ENCODE measurements at places on chromosomes 12 and 14.

GRCh38 chr14:51855234-51855633 lies 5.2 kb upstream of the GNG2 start:
- DNase-seq = no peak

- DNase-seq = no peak
Measured at GRCh38 chr12:95709152-95709551, 81.4 kb downstream of the NTN4 start.

- DNase-seq = no peak
Measured at GRCh38 chr12:60172266-60173211, 576.7 kb downstream of the SLC16A7 start.

DNA sequence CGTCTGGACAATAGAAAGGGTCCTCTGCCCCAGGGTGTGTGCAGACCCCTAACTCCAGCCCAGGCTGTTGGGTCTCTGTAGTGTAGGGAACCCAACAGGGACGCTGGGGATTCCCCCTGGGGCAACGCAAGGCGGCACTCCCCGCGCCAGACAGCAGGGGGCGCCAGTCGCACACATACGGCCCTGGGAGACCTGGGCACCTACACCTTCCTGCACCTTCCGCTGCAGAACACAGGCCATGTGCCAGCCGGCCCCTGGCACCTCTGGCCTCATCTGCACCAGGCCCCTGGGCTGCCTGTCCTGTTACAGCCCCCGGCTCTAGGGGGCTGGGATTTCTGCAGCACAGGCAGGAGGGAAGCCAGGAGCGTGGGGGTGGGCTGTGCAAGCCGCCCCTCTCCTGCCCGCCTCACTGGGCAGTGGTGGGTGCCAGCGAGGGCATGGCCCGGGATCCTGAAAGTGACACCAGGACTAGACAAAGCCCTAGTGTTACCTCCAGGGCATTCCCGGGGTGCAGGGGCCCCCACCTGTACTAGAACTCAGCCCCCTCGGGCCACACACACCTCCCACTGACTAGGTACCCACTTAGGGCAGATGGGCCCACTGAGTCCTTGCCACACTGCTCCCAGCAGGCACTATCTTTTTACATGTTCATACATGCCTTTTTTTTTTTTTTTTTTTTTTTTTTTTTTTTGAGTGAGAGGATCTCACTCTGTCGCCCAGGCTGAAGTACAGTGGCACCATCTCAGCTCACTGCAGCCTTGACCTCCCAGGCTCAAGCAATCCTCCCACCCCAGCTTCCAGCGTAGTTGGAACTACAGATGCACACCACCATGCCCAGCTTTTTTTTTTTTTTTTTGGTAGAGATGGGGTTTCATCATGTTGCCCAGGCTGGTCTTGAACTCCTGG lies 37.5 kb downstream of the CCNK start:
- DNase-seq = peak; percentile 91

DNA sequence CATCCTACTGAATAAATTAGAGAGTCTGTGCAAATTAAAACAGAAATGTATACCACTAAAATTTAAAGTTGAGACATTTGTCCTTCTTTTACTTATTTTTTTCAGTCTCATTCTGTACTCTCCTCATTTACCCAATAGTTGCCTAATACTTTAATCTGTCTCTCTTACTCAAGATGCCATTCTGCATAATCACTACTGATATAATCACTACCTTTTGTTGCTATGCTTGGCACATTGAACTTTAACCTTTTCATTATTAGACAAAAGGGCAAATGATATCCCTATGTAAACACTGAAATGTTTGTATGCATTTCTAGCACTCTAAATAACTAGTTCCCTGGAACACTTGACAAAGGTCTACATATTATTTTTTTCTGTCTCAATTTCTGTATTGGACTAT lies 1108.3 kb upstream of the FLRT2 start:
- DNase-seq = no peak
